NCI-H2171 (cell line): ENCODE measurements at places on chromosomes 2 and 18.
A peak's percentile ranks its signal among the peaks of the same experiment; 100 is the strongest.

DNA sequence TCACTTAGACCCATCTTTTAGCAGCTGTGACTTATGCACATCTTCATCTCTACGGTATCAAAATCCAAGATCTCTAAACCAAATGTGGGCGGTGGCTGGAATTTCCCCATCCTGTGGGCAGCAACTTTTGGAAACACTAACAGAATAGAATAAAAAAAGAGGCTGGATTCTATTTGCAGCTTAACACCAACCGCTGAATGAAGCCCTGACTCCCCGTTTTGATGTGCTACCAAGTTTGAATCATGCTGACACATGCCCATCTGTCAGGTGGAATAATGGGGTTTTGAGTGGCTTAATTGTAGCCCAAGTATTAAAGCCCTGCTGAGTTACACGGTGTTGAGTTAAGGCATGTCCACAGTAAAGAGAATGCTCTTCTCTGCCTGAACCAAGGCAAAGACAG is 165.2 kb downstream of the MTCL1 start:
- peak; percentile 23 for DNase-seq

DNA sequence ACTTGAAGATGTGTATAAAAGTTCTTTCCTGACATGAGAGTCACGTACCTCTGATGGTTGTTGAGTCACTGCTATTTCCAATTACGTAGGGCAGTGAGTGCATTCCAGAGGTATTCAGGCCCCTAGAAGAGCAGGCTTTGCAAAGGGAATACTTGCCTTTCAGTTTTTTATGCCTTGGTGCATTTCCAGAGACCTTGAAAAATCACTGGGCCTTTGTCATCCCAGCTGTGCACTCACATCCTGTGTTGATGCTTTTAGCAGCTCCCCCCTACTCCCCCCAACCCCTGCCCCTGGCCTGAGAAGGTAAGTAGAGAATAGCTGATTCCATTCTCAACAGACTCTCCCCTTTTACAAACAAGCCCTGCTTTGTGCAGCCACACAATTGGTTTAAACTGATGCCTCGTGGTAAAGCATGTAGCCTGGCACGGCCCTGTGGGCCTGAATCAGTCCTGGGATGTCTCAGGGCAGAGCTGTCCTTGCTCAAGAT is 174.2 kb downstream of the PRPF40A start:
- no peak for DNase-seq

DNA sequence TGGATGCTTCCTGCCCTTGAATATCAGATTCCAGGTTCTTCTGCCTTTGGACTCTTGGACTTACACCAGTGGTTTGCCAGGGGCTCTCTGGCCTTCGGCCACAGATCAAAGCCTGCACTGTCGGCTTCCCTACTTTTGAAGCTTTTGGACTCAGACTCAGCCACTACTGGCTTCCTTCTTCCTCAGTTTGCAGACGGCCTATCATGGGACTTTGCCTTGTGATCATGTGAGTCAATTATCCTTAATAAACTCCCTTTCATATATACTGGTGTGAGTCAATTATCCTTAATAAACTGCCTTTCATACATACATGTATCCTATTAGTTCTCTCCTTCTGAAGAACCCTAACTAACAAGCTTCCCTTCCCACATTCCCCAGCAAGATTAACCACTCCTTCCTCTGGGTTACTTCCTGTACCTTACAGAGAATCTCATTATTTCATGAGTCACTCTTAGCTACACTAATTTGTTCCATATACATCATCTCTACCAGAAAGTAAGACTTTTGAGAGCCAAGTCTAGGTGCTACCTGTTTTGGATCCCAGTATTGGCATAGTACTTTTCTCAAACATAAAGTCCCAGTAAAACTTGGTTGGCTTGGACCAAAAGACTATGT is 31.3 kb upstream of the LRATD1 start:
- DNase-seq: no peak

DNA sequence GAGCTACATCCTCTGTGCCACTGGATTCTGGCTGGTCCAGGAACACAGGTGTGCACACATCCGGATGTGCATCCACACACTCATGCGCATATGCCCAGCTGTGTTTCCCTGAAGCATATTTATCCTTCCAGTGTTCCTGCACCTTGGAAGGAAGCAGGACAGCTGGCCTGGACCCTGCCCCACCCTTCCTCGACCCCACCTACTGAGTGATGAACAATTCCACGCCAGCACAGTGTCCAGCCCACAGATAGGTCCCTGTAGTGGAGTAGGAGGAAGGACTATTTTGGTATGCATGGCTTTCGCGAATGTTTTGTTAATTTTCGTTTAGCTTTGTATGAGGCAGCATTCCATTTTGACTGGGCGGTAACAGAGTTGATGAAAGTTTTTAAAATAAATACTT is 211.5 kb downstream of the AGAP1 start:
- no peak for DNase-seq

GRCh38 chr18:43435851-43436250 is 158.6 kb upstream of the SYT4 start:
- no peak for DNase-seq

- DNase-seq: no peak
These were observed 136.4 kb upstream of the SLC1A4 start for GRCh38 chr2:64852771-64853241.

GRCh38 chr18:58758606-58759005 is 87.3 kb downstream of the MALT1 start:
- no peak for DNase-seq

DNA sequence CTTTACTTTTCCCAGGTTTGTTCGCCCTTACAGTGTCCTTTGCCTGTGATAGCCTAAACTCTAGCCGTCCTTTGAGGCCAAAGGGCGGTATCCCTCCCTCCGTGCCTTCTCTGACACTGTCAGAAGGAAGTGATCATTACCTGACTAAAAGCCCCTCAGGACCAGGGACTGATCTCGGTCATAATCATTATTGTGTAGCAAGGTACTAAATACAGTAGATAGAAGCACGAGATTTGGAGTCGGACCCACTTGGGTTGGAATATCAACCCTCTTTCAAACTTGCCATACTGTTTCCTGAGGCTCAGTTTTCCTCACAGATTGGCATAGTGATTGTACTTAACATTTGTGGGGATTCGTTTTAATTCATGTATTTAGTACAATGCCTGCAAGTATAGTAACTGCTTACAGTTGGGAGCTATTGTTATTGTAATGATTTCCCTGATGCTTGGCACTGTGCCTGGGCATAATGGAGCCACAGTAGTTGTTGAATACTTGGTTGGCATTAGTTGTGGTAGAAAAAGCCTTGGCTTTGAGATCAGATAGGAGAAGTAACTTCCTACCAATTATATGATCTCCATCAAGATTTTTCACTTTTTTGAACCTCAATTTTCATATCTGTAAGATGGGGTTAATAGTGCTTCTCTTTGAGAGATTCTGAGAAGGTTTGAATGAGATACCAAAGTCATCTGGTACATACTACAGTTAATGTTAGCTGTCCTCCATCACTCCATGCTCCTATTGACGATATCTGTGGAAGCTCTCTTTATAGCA is 836 bp downstream of the STK11IP start:
- DNase-seq: no peak

DNA sequence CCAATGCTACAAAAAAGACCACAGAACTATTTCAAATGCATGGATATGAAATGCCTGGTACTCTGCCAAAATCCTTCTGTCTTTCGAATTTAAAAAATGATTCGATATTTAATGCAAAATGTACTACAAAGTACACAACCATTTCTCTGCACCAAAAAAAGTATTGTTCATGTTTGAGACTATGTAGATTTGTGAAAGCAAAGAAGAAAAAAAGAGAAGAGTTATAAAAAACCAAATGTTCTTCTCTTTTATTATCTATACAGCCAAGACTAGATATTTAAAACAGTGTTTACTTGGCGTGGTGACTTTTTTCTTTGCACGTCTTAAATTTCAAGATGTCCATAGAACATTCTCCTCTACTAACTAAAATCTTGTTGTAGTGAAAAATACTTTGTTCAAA is 89.2 kb downstream of the DTNA start:
- no peak for DNase-seq

GRCh38 chr18:69658685-69659084 is 258.0 kb downstream of the DOK6 start:
- DNase-seq: no peak

- DNase-seq: no peak
These were observed 1.2 kb upstream of the CLUL1 start for GRCh38 chr18:595571-595970.

GRCh38 chr18:27120246-27120645 is 64.9 kb downstream of the CHST9 start:
- no peak for DNase-seq

- DNase-seq: no peak
These were observed 55.3 kb downstream of the DTNB start for GRCh38 chr2:25617948-25618646.

DNA sequence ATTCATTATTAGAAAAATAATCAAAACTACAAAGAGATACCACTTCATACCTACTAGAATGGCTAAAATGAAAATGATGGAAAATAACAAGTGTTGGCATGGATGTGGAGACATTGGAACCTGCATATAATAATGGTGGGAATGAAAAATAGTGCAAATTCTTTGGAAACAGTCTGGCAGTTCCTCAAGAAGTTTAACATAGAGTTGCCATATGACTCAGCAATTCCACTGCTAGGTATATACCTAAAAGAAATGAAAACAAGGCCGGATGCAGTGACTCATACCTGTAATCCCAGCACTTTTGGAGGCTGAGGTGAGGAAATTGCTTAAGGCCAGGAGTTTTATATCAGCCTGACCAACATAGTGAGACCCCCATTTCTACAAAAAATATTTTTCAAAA is 41.6 kb upstream of the ACYP2 start:
- DNase-seq: no peak
